ENCODE measurements at places on chromosomes 6 and 20.
A peak's percentile ranks its signal among the peaks of the same experiment; 100 is the strongest.

- peak; percentile 72 for DNase-seq
Measured at GRCh38 chr20:62740286-62741141, 31.9 kb downstream of the NTSR1 start.

DNA sequence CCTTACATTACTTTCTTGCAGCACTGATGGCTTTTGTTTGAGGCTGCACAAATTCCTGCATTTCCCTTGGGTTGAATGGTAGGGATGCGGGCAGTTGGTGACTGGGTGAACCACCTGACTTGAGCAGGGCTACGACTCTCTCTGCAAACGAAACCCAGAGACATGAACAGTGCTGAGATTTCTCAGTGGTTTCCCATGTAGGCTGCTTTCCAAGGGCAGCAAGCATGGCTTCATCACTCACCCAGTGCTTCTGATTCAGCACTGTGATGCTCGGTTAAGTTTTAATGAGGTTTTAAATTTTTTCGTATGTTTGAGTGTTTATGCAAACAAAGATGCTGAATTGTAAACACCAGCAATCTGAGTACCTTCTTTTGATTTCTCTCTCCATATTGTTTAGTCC lies 127.2 kb downstream of the MTHFD1L start:
- DNase-seq = no peak

DNA sequence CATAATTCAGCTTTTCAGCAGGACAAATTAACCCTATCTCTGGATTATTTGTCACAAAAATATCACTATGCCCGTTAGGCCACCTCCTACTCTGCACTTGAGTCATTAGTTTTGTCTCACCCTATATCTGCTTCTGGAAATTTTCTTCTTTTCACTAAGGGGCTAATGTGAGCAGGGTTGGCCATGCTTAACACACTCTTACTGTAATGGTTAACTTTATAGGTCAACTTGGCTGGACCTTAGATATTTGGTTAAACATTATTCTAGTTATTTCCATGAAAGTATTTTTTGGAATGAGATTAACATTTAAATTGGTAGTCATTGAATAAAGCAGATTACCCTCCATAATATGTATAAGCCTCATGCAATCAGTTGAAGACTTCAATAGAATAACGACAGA lies 394.6 kb upstream of the PTCHD4 start:
- no peak for DNase-seq

GRCh38 chr6:170554796-170555137 lies 598 bp downstream of the TBP start:
- DNase-seq = no peak

DNA sequence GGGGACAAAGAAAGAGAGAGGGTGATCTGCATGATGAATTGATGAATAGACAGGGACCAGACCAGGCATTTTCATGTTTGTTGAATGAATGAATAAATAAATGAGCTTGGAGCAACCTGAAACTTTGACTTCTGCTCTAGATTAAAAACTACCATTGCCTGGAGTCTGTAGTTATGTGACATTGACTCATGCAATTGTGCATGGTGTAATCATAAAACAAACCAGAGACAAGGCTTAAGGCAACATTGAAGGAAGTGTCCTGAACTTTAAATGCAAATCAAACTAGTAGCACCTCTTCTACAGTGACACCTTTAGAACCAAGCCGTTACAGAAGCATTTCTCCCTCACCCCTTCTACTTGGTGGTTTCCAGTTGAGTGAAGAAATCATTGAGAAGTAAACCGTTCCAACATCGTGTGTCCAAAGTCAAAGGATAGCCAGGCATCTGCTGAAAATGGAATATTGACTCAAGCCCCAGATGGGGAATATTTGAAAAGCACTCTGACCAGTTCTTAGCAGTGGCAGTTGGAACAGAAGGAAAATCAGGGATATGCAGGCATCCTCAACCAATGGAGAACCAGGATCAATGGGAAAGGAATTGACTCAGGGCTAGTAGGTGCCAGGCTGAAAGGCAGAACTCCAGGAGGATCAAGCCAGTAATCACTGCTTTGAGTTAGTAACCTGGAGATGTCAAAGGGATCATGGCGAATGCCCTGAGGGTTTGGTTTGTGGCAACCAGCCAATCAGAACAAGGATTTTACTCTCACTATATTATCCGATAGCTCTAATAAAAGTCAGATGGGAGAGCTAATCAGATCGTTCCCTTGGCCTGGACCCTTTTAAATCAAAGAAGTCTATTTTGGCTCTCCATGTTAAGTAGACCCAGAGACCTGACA lies 171.2 kb upstream of the TSHZ2 start:
- no peak for DNase-seq

DNA sequence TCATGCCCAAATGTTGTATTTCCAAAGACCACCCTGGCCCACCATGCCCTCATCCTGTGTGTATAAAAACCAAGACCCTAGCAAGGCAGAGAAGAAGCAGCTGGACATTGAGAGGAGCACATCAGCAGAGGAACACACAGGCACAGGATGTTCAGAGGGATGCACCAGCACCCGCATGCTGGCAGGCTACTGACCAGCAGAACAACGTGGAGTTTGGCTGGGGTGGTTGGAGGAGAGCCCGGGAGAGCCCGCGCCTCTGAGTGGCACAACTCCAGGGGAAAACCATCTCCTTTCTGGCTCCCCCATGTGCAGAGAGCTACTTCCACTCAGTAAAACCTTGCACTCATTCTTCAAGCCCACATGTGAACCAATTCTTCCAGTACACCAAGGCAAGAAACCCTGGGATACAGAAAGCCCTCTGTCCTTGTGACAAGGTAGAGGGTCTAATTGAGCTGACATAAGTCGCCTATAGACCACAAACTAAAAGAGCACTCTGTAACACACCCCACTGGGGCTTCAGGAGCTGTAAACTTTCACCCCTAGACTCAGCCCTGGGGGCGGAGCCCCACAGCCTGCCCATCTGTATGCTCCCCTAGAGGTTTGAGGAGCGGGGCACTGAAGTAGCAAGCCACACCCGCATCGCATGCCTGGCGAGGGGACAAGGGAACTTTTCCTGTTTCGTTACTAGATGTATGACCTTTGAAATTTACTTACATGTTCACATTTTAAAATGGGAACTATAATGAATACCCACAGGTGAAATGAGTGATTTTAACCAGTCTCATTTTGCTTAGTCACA lies 831.5 kb upstream of the CITED2 start:
- DNase-seq = no peak

DNA sequence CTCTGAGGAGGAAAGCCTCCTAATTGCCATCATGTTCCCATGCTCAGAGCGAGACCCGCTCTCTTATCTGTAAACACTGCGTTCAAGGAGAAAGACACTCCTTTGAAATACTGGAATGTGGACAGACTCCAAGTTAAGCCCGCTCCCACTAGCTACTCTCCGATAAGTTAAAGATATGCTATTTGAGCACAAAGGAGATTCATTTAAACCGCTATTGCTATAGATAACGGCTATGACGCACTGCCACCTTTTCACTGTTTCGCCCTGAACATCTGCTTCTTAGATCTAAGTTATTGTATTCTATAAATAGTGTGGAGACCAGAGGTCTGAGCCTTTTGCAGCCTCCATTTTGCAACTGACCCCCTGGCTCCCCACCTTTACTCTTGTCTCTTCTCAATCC lies 82.3 kb downstream of the GPX5 start:
- DNase-seq = no peak

GRCh38 chr6:45466686-45467085 lies 89.0 kb upstream of the SUPT3H start:
- DNase-seq = no peak

- no peak for DNase-seq
Measured at GRCh38 chr6:33927112-33927511, 123.3 kb upstream of the MLN start.

DNA sequence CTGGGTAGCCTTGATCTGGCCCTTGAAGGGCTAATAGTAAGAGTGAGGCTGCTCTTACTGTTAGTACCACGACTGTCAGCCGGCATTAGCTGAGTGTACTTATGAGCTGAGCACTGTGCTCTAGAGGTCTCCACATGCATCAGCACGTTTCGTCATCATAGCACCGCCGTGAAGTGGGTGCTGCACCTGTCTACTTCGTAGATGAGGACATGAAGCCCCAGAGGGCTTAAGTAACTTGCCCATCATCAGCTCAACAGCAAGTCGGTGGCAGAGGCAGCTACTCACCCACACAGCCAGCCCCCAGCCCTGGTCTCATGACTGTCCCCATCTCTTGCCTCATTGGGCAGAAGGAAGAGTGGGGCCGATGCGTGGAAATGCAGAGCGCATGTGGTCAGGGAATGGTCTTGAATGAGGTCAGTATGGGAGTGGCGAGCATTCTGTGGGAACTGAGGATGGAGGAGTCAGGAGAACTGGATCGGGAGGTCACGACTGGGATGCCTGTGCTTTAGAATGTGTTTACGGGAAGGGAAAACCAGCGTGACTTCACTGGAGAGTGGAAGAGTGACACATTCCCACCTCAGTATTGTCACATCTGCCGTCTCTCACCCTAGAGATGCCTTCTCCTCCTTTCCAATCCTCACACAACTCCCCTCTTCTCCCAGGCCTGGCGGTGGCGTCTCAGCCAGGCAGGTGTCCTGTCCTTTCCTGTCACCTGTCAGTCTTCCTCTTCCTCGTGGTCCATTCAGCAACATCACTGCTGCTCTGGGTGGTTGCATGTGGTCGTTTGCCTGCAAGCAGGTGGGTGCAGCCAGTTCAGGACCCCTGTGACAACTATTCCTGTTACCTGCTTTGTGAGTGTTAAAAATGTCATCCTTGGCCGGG lies 6.0 kb downstream of the SYTL3 start:
- DNase-seq = no peak

GRCh38 chr6:119781365-119781764 lies 431.8 kb upstream of the MAN1A1 start:
- no peak for DNase-seq

DNA sequence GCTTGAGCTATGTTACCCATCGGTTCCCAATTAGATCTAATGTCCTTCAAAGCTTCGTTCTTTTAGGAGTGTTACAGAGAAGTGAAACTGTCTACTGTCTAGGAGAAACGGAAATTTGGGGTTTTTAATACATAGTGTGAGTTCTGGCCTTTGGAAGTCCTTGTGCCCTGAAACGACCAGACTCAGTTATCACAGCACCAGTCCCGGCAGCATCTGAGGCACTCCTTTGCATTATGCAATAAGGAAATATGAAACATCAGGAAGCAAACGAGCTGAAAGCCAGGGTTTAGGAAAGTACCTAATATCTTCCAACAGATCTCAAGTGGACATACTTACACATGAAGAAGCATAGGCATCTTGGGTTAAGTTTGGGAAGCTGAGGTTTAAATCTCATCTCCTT lies 61.8 kb upstream of the ADGRF1 start:
- no peak for DNase-seq

DNA sequence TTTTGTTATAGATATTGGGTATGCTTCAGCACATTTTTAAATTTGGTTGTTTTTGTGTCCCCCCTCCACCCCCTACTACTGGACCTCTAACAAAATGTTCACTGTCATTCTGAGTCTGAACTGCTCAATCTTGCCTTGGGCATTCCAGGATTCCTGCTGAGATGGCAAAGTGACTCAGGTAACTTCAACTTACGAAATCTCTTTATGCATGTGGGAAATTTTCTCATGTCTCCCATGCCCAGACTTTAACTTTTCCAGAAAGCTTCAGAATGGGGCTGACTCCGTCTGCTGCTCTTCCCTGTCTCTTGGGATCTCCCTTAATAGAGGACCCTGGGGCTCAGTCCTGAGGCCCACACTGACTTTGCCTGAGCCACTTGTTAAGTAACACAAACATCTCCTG lies 14.0 kb downstream of the CYP39A1 start:
- DNase-seq = no peak

GRCh38 chr20:461254-462198 lies 807 bp downstream of the TBC1D20 start:
- DNase-seq = peak; percentile 37

GRCh38 chr20:44702776-44703175 lies 12.4 kb upstream of the CCN5 start:
- no peak for DNase-seq

- no peak for DNase-seq
Measured at GRCh38 chr6:54559136-54559535, 250.9 kb downstream of the TINAG start.

DNA sequence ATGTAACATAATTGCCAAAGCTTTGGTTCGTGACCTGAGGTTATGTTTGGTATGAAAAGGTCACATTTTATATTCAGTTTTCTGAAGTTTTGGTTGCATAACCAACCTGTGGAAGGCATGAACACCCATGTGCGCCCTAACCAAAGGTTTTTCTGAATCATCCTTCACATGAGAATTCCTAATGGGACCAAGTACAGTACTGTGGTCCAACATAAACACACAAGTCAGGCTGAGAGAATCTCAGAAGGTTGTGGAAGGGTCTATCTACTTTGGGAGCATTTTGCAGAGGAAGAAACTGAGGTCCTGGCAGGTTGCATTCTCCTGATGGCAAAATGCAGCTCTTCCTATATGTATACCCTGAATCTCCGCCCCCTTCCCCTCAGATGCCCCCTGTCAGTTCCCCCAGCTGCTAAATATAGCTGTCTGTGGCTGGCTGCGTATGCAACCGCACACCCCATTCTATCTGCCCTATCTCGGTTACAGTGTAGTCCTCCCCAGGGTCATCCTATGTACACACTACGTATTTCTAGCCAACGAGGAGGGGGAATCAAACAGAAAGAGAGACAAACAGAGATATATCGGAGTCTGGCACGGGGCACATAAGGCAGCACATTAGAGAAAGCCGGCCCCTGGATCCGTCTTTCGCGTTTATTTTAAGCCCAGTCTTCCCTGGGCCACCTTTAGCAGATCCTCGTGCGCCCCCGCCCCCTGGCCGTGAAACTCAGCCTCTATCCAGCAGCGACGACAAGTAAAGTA lies 547 bp upstream of the ESR1 start:
- DNase-seq = no peak

DNA sequence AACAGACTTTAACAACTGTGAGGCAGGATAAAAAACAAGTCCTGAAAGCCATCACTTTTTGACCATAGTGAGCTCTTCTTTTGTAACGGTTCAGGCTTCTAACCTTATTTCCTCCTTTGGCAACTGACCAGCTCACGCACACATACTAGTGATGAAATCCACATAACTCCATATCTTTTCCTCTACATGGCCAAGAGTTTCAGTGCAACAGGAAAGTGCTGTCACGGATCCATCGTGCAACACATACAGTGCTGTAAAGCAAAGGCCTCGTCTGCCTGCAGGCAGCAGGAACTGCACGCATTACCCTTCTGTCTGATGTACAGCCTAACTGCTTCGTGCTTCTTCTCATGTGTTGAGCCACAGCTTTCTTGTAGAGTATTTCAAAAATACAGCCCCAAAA lies 108.5 kb downstream of the EPM2A start:
- no peak for DNase-seq

- DNase-seq = no peak
Measured at GRCh38 chr20:10922506-10922905, 248.7 kb upstream of the JAG1 start.

DNA sequence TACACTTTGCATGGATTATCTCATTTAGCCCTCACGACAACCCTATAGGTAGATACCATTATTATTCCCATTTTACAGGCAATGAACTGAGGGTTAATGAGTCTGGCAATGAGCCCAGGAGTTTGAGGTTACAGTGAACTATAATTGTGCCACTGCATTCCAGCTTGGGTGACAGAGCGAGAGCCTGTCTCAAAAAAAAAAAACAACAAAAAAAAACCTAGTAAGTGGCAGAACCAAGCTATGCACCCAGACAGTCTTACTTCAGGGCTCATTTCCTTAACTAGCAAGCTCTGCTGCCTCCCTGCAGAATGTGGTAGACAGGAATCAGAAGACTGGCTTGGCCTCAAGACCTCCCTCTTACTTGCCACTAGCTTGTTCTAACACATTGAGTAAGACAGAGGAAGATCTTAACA lies 71.9 kb upstream of the RREB1 start:
- no peak for DNase-seq
